ENCODE measurements at places on chromosomes 3 and 15.
A peak's percentile ranks its signal among the peaks of the same experiment; 100 is the strongest.

DNA sequence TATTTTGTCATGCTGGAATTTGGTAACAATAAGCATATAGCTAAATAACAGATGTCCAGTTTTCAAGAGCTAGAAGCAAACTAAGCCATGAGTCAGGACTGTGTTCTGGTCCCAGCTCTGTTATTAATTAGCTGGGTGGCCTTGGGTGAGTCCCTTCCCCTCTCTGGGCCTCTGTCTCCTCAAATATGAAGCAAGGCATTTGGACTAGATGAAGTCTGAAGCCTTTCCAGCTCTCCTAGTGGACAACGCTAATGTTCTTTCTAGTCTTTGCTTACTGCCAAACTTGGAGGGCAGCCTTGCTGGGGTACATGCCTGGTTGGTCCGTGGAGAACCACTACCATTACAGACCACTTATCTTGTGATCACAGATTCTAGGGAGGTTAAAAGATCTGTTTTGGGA lies 127.6 kb downstream of the DUT start:
- DNase-seq, result no peak

GRCh38 chr3:35291471-35292236 lies 347.7 kb upstream of the ARPP21 start:
- DNase-seq, result no peak

DNA sequence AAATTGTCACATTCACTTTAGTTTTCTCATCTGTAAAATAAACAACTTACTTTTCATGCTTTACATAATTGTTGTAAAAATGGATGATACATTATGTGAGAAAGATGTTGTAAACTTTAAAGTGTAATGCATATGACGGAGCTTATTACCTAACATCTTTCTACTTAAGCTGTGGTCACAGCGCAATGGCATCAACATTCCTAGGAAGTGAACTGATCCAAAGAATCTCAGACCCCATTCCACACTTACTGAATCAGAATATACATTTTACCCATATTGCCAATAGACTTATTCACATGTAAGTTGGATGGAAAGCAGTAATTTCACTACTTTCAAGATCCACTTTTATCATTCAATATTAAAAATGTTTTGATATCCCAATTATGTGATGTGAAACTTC lies 497.5 kb downstream of the FGF12 start:
- no peak for DNase-seq

DNA sequence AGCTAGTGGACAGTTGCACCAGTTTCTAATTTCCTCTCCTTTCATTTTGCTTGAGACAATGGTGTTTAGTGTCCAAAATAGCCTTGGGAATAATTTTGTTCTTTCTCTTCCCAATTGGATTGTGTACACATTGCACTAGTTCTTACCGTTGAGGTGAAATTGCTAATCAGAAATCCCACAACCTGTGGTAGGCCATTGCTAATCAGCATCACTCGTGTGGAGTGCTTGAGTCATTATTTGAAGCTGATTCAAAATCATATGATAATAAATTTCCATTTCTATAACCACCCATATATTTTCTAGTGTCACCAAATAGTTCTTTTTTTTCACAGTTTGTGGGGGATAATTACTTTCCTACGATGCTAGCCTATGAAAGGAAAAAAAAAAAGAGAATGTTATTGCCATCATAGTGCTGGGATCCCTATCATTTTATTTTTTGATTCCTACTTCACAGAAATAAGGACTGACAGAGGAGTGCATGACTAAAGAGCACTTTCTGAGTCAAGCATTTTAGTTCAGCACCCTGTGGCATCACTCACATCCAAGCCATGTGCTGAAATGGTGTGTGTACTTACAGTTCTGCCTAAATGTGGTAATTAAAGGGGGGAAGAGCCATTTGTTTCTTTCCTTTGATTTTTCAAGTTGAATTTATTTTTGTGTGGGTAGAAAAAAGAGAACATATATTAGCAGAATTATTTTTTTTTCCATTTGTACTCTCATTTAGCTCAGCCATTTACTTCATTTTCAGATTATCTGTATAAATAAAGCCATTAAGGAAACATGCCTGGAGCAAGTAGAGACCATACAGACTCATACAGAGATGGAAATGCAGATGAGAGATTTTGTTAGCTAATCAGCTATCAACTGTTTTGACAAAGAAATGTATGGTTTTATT lies 108.0 kb upstream of the MEIS2 start:
- no peak for DNase-seq

- DNase-seq, result no peak
These were observed 481.4 kb upstream of the ALCAM start for GRCh38 chr3:104885214-104885814.

GRCh38 chr3:49916686-49917085 lies 12.9 kb downstream of the MON1A start:
- DNase-seq, result no peak

DNA sequence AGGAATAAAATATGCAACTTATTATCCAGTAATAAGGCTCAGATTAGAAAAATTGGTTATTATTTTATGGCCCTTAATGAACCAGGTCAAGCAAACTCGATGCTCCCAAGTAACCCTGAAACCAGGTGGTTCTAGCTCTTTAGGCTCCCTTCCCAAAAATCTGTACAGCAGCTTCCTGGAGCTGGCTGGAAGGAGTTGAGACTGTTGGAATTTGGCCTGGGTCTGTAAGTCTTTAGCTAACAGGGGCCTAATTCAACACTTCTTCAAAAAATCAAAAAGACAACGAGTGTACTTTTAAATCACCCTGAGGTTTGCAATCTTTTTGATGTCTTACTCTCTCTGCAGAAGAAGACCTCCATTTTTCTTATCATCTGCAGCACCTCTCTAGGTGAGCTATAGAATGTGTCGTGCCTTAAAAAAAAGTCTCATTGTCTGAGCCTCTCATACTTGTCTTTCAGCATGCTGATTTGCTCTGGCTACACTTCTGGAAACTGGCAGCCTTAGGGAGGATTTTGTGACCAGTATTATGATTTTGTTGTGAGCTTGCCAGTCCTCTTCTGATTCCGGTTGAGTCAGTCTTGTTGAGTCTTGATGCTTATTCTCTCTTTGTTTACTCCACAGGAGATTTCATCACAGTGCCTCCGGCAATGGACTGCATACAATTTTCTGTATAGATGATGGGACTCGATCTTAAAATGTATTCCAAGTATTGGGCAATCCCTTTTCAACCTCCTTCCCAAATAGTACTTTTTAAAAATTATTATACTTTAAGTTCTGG lies 235.0 kb upstream of the KBTBD8 start:
- DNase-seq, result no peak

DNA sequence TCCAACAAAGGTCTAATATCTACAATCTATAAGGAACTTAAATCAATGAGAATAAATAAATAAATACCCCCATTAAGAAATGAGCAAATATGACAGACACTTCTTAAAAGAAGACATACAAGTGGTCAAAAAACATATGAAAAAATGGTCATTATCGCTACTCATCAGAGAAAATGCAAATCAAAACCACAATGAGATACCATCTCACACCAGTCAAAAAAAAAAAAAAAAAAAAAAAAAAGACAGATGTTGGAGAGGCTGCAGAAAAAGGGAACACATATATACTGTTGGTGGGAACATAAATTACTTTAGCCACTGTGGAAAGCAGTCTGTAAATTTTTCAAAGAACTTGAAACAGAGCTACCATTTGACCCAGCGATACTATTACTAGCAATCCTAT lies 31.6 kb upstream of the OR5H6 start:
- no peak for DNase-seq

GRCh38 chr15:73873889-73874511 lies 636 bp downstream of the TBC1D21 start:
- peak; percentile 78 for DNase-seq

DNA sequence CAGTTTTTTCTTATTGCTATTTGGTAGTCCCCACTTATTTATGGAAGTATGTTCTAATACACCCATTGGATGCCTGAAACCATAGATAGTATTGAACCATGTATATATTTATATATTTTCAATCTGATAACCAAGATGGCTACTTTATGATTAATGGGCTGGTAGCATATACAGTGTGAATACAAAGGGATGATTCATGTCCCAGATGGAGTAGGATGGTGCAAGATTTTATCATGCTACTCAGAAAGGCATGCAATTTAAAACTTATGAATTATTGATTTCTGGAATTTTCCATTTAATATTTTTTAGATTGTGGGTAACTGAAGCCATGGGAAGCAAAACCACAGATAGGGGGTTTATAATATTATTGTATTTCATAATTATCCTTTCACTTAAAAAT lies 35.2 kb downstream of the AP4E1 start:
- no peak for DNase-seq

- no peak for DNase-seq
These were observed 331.2 kb downstream of the MECOM start for GRCh38 chr3:169332310-169332709.

Measured in suppressor macrophage (primary cell).